ENCODE measurements at places on chromosomes 13 and 19.

GRCh38 chr19:42568006-42568405 is 26.7 kb downstream of the CEACAM8 start:
- DNase-seq = no peak

- no peak for DNase-seq
Observed at GRCh38 chr19:14746886-14747285, 31.5 kb downstream of the ADGRE2 start.

DNA sequence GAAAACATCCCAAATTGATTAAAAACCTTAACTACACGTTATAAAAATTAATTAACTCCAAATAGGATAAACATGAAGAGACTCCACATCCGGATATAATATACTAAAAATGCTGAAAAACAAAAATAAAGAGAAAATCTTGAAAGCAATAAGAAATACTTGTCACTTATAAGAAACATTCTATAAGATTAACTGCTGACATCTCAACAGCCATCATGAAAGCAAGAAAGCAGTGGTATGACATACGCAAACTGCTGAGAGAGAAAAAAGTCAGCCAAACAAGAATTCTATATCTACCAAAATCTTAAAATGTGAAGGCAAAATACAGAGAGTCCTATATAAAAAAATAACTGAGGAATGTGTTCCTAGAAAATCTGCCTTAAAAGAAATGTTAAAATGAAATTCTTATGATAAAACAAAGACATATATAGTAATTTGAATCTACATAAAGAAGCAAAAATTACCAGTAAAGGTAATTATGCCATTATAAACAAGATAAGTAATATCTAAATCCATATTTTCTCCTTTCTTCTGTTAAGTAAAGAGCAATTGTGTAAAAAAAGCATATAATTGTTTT is 1851.1 kb downstream of the PCDH9 start:
- DNase-seq = peak; percentile 2

DNA sequence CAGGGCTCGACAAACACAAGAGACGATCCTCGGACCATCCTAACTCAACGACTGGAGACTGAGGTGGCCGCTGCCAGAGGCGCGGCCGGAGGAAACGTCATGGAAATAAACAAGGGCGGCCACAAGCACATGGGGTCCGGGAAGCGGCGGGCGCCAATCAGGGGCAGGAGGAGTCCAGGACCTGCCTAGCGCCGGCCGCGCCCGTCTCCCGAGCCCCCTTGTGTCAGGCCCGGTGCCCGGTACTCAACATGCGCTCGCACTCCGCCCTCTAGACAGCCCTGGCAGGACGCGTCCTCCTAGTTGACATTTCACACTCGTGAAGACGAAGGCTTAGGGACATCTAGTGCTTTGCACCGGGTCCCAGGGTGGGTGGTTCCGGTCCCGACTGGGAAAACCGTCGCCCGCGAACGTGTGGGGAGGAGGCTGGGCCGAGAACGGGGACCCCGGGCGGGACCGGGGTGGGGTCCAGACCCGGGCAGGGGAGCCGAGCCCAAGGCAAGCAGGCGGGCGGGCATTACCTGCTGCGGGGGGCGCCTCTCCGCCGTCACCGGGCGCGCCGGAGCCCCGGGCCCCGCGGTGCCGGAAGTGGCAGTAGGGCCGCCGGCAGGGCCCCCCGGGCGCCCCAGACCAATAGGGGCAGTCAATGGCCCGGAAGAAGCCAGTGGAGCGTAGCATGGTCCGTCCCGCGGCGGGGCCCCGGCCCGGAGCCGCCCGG is 442 bp downstream of the REXO1 start:
- no peak for DNase-seq

GRCh38 chr19:16613841-16614240 is 14.2 kb downstream of the MED26 start:
- DNase-seq = no peak

DNA sequence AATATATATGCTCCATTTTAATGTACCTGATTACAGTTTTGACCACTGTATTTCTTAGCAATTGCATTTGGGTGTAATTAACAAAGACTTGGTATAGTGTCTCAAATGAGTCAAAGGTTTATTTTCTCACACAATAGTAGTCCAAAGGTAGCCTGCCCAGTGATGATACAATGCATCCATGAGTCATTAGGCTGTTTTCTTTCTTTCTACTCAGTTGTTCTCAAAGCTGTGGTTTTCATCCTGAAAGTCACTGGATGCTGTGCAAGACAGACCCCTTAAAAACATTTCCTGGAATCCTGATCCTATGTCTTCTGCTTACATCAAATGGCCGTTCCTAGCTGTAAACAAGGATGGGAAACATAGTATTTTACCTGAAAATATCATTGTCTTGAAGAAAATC is 651.2 kb upstream of the MIR17HG start:
- no peak for DNase-seq

Measured in fibroblast of skin of left biceps (primary cell).